ENCODE measurements at places on chromosomes 16 and 17.

- no peak for DNase-seq
Measured at GRCh38 chr17:39277110-39277509, 51.4 kb upstream of the STAC2 start.

DNA sequence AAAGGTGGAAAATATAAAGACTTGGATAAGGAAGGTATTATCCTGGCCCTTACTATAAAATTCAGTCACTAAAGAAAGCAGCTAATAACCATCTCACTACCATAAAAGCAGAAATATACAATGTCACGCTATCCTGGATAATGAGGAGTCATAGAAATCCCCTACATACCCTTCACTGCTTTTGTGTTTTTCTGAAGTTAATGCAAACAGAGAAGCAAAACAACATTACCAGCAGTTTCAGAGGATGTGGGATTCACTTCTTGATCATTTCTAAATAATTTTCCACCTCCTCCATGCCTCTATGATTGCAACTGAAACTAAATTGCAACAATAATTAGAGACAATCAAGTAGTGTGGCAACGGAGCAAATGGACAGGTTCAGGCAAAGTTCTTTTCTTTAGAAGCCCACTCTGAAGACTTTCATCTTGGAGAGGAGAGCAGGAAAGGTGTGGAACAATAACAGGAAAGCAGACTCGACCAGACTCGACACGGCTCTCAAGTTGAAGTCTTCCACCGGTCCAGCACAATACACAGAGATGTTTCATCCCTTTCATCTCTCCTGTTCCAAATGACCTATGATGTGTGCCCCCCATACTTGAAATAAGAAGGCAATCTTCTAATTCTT lies 10.2 kb downstream of the CYTH1 start:
- peak; percentile 52 for DNase-seq

DNA sequence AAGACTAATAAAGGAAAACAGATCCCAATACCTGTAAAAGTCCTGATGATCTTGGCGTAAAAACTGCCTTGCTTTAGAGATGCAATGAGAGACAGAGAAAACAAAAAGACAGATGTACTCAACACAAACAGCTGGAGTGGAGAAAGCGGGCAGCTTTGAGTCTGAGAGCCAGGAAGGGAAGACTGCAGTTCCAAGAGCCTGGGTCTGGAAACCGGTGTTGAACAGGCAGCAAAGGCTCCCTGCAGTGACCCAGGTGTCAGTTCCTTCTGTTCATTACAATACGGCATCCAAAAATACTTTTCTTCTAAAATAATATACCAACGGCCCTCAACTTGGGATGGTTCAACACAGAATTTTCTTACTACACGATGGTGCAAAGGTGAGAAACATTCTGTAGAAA lies 29.6 kb downstream of the VPS53 start:
- DNase-seq: no peak

DNA sequence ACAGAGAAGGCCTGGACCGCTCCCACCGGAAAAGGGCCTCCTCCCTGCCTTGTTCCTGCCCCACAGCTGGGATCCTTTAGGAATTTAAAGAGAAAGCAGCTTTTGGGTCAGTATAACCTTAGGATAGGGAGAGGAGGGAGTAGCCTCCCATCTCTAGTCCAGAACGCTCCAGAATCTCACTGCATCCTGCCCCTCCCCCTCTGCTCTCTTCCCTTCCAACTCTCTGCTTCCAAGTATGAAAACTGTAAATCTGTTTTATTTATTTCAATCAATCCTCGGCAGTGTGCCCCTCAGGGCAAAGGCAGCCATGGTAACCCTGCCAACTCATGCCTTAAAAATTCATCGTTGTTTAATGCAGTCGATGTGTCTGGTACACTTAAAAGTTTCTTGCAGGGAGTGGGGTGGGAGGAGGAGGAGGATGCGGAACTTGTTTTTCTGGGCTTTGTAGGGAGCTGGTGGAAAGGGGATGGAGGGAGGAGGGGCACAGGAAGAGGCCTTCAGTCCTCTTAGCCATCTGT lies 21.2 kb upstream of the MTSS2 start:
- no peak for DNase-seq

DNA sequence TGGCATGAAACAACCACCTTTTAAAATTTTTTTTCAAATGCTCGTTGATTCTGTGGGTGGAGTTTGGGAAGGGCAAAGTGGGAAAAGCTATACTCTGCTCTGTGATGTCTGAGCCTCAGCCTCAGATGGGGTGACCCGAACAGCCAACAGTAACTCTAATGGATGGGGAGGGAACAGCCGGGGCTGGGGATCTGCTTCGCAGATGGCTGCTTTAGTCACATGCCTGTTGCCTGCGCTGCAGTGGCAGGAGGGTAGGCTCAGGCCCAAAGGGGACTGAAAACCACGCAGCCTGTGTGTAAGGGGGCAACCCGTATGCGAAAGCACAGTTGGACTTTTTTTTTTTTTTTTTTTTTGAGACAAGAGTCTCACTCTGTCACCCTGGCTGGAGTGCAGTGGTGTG lies 14.9 kb upstream of the MAPK3 start:
- no peak for DNase-seq

DNA sequence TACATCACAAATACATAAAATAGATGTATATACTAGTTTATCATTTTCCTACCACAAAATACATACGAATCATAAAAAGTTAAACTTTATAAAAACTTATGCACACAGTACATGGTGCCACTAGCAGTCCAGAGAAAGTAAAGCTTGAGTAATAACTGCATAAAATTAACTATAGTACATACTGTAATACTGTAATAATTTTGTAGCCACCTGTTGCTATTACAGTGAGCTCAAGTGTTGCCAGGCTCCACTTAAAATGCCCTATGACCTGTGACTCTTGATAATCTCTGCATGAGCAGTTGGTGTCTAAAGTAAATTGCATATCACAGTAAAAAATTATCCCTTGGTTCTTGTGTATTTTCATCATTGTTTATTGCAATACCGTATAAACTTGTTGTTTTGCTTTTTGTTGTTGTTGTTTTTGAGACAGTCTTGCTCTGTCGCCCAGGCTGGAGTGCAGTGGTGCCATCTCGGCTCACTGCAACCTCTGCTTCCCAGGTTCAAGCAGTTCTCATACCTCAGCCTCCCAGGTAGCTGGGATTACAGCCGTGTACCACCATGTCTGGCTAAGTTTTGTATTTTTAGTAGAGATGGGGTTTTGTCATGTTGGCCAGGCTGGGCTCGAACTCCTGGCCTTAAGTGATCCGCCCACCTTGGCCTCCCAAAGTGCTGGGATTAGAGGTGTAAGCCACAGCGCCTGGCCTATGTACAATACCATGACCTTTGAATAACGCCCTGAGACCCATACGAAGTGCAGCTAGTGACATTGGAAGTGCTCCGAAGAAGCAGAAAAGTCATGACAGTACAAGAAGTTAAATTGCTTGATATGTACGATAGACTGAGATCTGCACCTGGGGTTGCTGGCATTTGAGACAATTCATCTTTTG lies 6.6 kb downstream of the LUC7L3 start:
- no peak for DNase-seq

DNA sequence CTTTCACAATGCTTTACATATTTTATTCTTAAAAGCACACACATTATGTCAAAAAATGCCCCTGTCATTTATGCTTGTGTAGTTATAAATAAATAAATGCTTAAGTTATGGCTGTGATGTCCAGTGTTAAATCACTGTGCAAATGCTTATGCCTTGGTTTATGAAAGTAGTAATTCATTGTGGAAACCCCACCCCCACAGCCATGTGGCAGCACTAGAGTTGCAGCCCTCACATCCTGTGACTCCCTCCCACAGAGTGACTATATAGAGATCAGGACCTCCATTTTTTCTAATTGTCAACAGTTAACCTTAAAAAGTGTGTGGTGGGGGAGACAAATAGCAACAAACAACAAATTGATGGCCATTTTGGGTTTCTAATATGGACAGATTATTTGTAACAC lies 2.4 kb downstream of the SKAP1 start:
- no peak for DNase-seq

DNA sequence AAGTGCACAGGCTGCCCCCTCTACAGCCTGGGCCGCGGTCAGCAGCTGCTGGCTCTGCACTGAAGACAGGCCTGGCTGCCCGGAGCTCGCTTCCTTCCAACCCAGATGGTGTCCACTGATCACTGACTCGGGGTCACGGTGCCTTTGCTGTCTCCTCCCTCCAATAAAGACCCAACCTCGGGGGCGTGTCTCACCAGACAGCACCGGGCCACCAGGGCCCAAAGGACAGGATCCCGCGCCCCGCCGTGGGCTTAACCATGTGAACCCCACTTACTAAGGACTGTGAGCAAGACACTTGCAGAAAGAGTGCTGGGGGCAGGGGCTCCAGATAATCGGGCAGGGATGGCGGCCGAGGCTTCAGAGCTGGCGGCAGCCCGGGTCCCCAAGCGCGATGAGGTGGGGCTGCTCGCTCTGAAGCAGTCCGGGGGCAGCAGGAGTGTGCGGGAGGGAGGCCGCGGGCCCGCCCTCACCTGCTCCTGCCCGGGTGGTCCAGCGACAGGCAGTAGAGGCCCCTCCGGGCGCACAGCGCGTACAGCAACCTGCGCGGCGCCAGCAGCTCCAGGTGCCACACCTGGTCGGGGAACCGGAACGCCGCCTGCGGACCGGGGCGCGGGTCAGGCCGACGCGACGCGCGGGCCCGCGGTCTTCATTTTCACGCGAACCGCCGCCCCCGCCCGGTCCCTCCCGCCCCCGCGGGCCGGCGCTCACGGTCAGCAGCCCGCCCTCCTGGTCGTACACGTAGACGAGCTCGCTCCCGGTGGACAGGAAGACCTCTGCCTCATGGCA lies 502 bp downstream of the FAAP100 start:
- DNase-seq: no peak

Measured in naive thymus-derived CD4-positive, alpha-beta T cell (primary cell).